ENCODE measurements at places on chromosomes 4 and X. TPM values are rescaled to one million over a fixed set of nuclear protein-coding genes. Genes with fewer than 3 reads are reported as not detected.
A peak's percentile ranks its signal among the peaks of the same experiment; 100 is the strongest.

DNA sequence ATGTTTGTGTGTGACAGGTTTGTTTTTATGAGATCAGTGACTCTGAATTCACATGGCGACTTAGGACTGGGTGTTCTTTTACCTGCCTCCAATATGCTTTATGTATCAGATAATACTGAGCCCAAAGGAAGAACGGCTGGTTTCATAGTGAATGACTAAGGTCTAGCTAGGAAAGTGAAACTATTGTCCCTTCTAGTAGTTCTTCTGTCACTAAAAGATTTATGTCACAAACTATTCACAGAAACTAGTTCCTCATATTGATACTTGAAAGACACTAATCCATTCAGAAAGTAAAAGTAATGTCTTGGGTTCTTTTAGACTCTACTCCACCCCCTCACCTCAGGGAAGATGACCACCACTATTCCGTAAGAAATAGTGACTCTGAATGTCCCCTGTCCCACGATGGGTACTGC, 81.7 kb downstream of the EGF start:
- no peak overlapping the region for H3K27ac ChIP-seq
- H3K4me1 ChIP-seq, result no peaks in the 10 kb centered on the region
- H3K4me3 ChIP-seq, result no peak overlapping the region
- H3K36me3 ChIP-seq, result no peaks in the 10 kb centered on the region
- peaks cover 7% of the 10 kb centered on the region for H3K27me3 ChIP-seq
- no peak for DNase-seq

DNA sequence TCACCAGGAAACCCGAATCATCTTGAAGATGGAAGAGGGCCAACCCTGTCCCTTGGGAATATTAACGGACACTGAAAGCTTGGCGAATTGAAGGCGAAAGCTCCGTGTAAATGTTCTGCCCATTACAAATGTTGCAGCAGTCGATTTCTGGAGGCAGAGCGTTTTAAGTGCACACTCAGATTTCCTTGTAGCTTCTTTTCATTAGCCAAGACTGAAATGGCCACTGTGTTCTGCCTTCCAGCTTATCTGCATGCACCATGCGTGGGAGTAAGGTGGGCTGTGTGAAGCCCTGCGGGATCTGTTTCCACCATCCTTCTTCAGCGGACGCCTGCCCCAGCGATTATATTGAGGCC, 1.3 kb downstream of the SMIM20 start:
- no peak for DNase-seq
- H3K4me1 ChIP-seq, result peaks cover 16% of the 10 kb centered on the region
- H3K27me3 ChIP-seq, result no peaks in the 10 kb centered on the region

- H3K36me3 ChIP-seq, result no peaks in the 10 kb centered on the region
- H3K4me1 ChIP-seq, result no peaks in the 10 kb centered on the region
- DNase-seq, result no peak
- H3K27me3 ChIP-seq, result no peaks in the 10 kb centered on the region
Observed at GRCh38 chrX:155179346-155179997, 36.8 kb upstream of the VBP1 start.

DNA sequence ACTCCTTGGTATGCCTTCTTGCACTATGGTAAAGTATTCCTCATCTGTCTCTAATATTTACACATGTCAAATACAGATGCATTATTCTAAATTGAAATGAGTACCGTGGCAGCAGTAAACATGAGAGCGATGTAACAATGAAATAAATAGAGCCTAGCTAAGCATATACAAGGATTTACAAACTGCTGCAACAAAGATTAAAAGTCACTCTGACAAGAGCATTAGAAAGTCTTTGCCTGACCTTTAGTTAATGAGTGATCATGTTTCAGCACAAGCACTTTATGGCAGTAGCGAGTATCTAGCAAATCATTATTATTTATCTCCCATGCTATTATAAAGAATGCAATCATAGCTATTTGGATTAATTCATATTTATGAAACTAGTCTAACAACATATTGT, 547.0 kb upstream of the NDST4 start:
- H3K27ac ChIP-seq, result no peak overlapping the region
- no peaks in the 10 kb centered on the region for H3K4me1 ChIP-seq
- no peak for DNase-seq

DNA sequence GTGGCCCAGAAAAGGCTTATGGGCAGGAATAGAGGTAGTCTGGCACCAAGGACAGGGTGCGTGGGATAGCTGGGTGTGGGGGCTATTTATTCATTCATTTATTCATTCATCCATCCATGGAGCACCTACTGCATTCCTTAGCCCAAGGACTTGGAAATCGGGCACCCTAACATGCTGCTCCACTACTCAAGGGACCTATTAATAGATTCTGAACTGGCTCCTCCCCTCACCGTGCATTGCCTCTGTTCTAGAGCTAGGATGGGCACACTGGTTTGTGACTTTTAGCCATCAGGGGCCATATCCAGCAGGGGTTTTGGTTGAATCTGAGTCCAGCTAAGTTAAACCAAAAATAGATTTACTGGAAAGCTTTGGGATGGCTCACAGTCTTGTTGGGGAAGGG, 30.6 kb upstream of the PJA1 start:
- no peak overlapping the region for H3K27ac ChIP-seq
- no peaks in the 10 kb centered on the region for H3K36me3 ChIP-seq
- no peaks in the 10 kb centered on the region for H3K27me3 ChIP-seq
- H3K4me3 ChIP-seq, result no peak overlapping the region

DNA sequence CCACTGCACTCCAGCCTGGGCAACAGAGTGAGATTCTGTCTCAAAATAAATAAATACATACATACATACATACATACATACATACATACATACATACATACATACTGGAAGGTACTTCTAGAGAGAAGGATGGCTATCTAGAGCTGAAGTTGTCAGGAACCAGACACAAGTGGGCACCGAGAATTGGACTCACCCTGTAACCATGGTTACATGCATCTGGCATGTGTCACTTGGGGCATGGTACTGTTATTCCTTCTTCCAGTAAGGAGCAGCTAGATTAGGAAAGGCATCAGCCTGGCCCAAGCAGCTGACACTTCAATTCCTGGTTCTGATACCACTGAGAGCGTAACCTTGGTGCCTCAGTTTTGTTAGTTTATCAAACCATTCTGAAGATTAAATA, 127.1 kb downstream of the SH3KBP1 start:
- H3K27ac ChIP-seq, result peak overlapping the region; percentile 41
- DNase-seq, result no peak
- H3K36me3 ChIP-seq, result no peaks in the 10 kb centered on the region
- no peaks in the 10 kb centered on the region for H3K27me3 ChIP-seq
- H3K4me3 ChIP-seq, result no peak overlapping the region

DNA sequence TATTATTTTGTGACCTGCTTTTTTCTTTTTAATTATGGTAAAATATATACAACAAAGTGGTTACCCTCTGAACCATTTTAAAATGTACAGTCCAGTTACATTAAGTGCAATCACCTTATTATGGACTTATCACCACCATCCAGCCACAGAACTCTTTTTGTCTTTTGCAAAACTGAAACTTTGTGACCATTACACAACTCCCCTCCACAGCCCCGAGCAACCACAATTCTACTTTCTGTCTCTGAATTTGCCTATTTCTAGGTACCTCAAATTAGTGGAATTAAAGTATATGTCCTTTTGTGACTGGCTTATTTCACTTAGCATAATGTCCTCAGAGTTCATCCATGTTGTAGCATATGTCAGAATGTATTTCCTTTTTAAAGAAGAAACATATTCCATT, 39.3 kb upstream of the WWC2 start:
- no peak overlapping the region for H3K4me3 ChIP-seq
- H3K4me1 ChIP-seq, result no peaks in the 10 kb centered on the region
- no peaks in the 10 kb centered on the region for H3K27me3 ChIP-seq
- no peak for DNase-seq

AVPR2 gene
- total RNA-seq, result not detected

SPOCK3 gene
- not detected for total RNA-seq

FGFR3 gene
- 0.25 TPM for total RNA-seq

NUP54 gene
- total RNA-seq, result 74.8 TPM

Data from CD4-positive, CD25-positive, alpha-beta regulatory T cell (primary cell).